ENCODE measurements at places on chromosomes 16 and 17.

DNA sequence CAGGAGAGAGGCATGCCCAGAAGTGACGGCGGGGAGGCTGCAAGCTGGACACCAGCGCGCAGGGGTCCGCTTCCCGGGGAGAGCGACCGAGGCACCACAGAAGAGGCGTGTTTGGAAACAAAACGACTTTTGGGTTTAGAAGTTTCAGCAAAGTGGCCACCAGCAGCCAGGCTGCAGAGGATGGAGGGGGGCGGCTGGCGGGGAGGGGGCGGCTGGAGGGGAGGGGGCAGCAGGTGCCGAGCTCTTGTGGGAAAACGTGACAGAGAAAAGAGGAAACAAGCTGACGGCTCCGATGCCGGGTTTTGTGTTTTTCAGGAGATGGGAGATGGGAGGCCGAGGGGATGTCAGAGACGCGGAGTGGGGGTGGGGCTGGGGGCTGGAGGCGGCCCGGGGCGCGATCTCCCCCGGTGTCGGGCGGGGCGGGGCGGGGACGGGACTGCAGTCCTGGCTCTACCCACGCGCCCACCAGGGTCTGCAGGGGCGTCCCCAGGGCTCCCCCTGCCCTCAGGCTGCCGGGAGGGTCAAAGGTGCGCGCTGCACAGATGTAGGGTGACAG is 32.1 kb upstream of the RPH3AL start:
- DNase-seq: no peak

DNA sequence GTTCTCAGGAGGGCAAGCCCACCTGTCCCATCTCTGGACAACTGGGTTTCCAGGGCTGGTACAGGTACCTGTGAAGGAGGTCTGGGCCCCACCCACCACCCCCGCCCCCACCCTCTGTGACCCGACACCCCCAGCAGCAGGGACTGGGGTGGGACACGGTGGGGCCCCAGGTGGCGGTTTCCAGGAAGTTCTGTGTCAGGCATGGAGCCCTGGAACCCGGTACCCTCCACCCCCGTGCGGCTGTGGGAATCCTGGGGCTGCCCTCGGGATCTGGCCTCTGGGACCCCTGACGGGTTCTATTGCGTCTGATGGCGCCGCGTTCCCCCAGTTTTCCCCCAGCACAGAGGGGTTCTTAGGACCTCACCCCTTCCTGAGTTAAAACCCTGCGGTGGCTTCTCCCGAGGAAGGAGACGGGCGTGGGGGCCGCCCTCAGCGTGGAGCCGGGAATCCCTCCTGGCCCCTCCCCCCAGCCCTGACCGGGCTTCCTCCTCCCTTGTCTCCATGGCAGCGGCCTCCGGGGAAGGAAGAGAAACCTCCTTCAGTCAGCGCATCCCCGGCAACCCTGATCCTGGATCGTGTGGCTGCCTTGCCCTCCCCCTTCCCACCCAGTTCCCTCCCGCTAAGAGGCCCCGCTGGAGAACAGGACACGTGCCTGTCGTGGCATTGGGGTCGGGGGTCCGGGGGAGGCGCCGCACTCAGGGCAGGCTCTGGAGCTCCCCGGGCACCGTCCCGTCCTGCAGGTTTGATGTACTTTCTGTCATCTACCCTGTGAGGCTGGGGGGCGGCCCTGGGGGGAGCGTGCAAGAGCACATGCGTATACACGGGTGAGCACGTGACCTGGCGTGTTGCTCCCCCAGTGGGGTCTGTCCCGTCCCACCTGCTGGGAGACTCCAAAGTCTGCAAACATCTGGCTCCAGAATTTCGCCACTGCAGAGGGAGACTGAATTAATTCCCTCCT is 30.3 kb downstream of the CACNA1H start:
- no peak for DNase-seq

DNA sequence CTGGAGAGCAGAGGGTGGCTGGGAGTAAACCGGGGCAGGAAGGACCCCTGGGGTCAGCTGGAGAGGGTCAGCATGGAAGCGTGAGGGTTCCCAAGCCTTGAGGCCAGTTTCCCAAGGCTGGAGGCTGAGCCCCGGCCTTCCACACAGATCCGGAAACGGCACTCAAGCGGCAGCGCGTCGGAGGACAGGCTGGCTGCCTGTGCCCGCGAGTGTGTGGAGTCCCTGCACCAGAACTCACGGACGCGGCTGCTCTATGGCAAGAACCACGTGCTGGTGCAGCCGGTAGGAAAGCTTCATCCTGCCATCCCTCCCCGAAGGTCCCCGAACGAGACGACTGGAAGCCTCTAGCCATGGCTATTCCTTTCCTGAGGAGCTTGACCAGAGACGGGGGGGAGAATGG is 26.0 kb downstream of the SGSM2 start:
- DNase-seq: no peak

DNA sequence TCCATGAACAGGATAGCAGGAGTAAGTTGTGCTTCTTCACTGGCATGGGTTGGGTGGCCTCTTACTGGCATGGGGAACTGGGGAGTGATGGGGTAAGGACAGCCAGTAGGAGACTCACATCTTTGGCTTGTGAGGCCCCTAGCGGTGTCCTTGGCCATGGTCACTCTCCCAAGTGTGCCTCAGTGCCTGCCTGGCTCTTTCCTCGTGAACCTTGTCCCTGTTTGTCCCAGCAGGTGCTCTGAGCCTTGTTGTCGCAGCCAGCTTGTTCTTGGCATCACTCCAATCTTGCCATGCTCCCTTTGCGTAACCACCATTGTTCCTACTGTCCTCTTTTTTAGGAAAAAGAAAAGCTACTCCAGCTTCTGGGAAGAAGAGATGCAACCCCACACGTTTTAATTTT is 53.6 kb upstream of the SDK2 start:
- no peak for DNase-seq

GRCh38 chr17:17387498-17388362 is 84.6 kb downstream of the NT5M start:
- no peak for DNase-seq

GRCh38 chr16:73036074-73036826 is 11.7 kb downstream of the ZFHX3 start:
- DNase-seq: no peak

- DNase-seq: no peak
Measured at GRCh38 chr17:5437721-5438317, 1.1 kb downstream of the C1QBP start.

DNA sequence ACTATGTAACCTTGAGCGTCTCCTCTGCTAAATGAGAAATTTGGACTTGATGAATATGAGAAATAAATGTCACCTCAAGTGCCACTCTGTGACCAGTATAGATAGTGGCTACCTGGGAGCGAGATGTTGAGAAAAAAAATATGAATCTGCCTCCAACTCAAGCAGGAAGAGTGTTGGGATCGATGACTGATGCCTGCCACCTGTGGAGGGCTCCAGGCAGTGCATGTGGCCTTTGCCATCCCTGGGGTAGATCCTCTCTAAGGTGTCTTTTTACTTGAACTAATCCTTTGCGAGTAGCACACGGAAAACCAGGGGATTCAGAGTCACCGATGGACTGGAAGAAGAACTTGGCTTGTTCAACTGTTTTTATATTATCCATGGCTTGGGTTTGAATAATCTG is 9.4 kb downstream of the CCDC182 start:
- no peak for DNase-seq

DNA sequence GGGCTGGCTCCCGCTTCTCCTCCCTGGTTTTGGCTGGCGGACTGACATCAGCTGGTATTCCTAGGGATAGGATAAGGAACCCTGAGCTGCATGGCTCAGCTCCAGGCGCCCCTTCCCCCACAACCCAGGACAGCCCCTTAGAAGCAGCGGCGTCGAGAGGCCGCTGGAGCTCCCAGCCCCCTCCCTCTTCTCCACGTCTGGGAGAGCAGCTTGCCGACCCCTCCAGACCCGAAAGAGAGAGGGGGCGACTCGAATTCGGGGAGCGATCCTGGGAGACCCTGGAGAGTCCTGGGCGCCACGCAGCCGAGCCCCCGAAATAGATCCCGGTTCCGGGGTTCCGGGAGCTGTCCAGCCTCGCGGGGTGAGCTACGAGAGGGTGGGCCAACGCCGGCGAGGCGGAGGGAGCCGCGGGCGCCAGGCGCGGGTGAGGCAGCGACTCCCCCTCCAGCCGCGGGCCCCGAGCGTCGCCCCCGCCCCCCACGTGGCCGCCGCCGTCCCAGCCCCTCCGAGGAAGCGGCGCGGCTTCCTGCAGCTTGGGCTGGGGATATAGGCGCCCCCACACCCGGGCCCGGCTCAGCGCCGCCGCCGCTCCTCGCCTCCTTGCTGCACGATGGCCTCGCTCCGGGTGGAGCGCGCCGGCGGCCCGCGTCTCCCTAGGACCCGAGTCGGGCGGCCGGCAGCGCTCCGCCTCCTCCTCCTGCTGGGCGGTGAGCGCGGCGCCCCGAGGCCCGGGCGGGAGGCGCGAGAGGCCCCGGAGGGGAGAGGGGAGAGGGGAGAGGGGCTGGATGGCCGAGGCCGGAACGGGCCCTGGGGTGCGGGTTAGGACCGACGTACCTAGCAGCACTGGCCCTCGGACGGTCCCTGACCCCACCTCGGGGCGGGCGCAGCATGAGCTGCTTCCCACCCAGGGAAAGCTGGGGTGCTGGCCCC is at the start of gene RAMP2:
Gene RAMP2, plus strand, starts transcription at position 576 of the 930 bp plus-strand sequence. Its CDS starts 35 bp downstream, at position 611.
- DNase-seq: no peak

GRCh38 chr16:80387318-80387921 is 153.4 kb upstream of the DYNLRB2 start:
- no peak for DNase-seq

- peak; percentile 13 for DNase-seq
Measured at GRCh38 chr16:85316321-85316919, 204.1 kb upstream of the CIBAR2 start.

GRCh38 chr17:58235821-58236220 is 2.6 kb upstream of the LPO start:
- DNase-seq: no peak

DNA sequence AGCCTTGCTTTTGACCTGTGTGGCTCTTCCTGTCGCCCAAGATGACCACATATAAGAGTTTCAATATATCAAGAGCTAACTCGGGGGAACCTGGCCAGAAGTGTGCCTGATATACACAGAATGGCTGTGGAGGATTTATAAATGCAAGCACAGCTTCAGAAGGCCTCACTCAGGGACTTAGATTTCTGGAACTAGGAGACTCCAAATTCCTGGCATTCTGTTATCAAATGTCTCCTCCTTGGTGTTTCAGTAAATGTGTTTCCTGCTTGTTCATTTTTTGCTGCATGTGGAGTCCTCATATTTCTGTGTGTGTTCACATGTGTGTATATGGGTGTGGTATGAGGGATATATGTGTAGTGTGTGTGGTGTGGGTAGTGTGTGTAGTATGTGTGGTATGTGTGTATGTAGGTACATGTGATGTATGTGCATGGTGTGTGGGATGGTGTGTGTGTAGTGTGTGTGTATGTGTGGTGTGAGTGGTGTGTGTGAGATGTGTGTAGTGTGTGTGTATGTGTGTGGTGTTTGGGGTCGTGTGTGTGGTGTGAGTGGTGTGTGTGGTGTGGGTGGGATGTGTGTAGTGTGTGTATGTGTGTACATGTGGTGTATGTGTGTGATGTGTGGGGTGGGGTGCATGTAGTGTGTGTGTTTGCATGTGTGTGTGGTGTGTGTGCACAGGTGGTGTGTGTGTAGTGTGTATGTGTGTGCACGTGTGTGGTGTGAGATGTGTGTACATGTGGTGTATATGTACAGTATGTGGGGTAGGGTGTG is 981 bp upstream of the CD300H start:
- no peak for DNase-seq

GRCh38 chr17:76241204-76241538 is 878 bp upstream of the RNF157 start:
- DNase-seq: no peak

GRCh38 chr17:69058165-69058564 is 2.6 kb downstream of the ABCA9 start:
- DNase-seq: peak; percentile 64

GRCh38 chr17:43703630-43704029 is 41.9 kb upstream of the MEOX1 start:
- DNase-seq: no peak

GRCh38 chr16:2243781-2244180 is 7.5 kb downstream of the DNASE1L2 start:
- no peak for DNase-seq

DNA sequence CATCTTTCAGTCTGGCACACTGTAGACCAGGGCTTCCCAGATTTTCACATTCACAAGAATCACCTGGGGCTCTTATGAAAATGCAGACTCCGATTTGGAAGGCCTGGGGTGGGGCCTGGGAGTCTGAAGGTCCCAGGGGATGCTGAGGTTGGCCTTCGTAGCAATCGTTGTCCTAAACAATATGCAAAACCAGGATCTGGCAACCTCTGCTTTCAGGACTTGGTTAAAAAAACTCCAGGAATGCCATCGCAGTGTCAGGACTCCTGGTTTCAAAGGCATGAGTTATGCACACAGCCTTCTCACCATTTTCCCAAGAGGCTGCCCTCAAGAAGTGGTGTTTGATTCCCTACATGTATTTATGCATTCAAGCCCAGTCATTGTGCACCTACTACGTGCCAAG is 6.7 kb downstream of the CLEC19A start:
- DNase-seq: no peak

- peak; percentile 64 for DNase-seq
Measured at GRCh38 chr16:68469796-68470460, 21.6 kb upstream of the SMPD3 start.

- no peak for DNase-seq
Measured at GRCh38 chr16:30376461-30376902, 1.9 kb downstream of the MYL11 start.

GRCh38 chr17:83085103-83085502 is 5.7 kb downstream of the METRNL start:
- DNase-seq: no peak

DNA sequence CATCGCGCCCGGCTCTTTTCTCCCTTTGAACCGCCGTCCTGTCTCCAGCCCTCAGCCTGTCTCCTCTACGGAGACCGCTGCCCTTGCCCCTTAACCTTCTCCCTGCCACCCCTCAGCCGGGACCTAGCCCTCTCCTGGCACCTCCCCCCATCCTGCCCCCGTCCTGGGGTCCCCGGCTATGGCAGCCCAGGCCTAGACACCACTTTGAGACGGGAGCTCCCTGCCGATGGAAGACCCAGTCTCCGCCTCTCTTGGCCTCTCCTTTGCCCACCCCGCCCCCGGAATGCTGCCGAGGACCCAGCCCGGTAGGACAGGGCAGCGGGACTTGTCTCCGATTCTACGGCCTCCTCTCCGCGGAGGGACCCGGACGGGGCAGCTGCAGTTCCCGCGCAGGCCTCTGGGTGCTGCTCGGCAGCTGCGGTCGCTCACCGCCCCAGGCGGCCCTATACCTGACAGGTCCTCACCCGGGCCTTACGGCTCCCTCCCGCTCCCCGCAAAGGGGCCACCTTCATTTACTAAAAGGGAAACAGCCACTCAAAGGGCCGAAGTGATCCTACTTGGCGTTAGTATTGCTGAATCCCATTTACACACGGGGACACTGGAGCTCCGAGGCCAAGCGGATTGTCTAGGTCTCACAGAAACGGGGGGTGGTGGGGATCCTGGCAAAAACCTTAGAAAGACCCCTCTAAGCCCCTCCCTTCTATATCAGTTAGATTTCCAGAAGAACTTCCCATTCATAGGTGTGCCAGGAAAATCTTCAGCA is 32.6 kb upstream of the TAC4 start:
- peak; percentile 52 for DNase-seq

Measured in AML-193 (cell line).